CD8-positive, alpha-beta T cell (primary cell): ENCODE measurements at places on chromosomes 3 and 15. TPM values are rescaled to one million over a fixed set of nuclear protein-coding genes. Genes with fewer than 3 reads are reported as not detected.

GMNC gene
- total RNA-seq: not detected

ZNF654 gene
- total RNA-seq: 15.0 TPM

CLDN1 gene
- total RNA-seq: not detected

ATP10A gene
- 18.5 TPM for total RNA-seq

GOLGA8G gene
- not detected for total RNA-seq

MITF gene
- total RNA-seq: not detected

MYL3 gene
- total RNA-seq: not detected

TM2D3 gene
- total RNA-seq: 76.7 TPM

ZNF502 gene
- 5.8 TPM for total RNA-seq

ITIH1 gene
- not detected for total RNA-seq

ANKUB1 gene
- not detected for total RNA-seq

PARP14 gene
- total RNA-seq: 39.8 TPM

ITGA11 gene
- total RNA-seq: not detected

TATDN2 gene
- total RNA-seq: 40.3 TPM

CD200R1 gene
- total RNA-seq: 2.2 TPM

SPINK8 gene
- not detected for total RNA-seq

GOLGA8M gene
- total RNA-seq: 2.2 TPM

TGM5 gene
- not detected for total RNA-seq

DUOX1 gene
- total RNA-seq: not detected

GRCh38 chr3:50807266-50807665 lies 132.5 kb downstream of the DOCK3 start:
- DNase-seq: no peak

- no peak for DNase-seq
Measured at GRCh38 chr3:87318617-87319021, 42.2 kb upstream of the POU1F1 start.

GRCh38 chr3:126545544-126545943 lies 13.2 kb downstream of the C3orf22 start:
- no peak for DNase-seq

- DNase-seq: no peak
Measured at GRCh38 chr3:130816561-130817445, 70.2 kb upstream of the PIK3R4 start.

DNA sequence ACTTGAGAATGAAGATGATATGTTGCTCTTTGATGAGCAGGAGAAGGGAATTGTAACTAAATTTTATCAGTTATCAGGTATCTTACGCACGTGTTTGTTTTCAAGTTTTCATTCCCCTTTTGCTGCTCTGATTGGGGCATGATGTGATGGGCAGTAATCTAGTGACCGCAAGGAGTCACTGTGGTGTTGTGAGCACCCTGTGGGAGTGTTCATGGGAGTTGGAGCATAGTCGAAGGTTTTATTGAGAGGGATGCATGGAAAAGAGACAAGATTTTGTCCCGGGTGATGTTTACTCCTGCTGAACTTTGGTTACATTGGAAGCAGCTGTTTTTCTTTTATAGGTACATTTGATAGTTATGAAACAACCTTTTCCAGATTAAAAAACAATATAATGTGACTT lies 2.1 kb downstream of the FAN1 start:
- no peak for DNase-seq

DNA sequence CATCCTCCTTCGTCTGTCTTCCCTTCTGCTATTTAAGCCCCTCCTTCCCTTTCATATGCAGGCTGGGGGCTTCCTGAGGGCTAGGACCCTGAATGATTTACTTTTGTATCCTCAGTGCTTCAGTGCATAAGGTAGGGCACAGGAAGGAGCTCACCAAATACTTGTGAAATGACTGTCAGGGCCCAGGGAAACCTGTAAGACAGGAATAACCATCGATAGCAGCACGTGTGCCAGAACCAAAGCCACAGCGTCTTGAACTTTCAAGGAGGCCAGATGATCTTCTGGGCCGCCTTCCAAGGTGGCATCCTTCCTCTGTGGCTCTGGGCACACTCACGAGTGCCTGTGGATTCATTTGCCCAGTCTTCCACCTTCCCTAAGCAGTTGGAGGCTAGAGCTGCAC lies 3.9 kb downstream of the TMED3 start:
- no peak for DNase-seq

DNA sequence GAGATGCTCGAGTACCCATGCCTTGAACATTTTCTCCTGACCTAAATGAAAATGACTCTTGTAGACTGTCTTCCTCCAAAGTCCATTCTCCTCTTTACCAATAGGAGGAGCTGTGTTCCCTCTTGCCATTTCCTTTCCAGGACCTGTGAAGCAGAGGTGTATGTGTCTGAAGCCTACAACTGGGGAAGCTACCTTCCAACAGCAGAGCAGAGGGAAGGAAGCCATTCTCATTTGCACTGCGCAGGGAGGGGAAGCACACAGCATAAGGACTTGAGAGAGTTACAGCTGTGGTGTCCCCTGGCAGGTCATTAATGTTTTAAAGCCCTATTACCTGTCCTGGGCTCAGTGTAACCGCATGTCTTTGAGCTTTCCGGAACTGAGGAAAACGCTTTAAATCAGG lies 38.7 kb downstream of the HSPBAP1 start:
- DNase-seq: no peak

GRCh38 chr3:45887285-45887684 lies 942 bp downstream of the CCR9 start:
- DNase-seq: no peak

DNA sequence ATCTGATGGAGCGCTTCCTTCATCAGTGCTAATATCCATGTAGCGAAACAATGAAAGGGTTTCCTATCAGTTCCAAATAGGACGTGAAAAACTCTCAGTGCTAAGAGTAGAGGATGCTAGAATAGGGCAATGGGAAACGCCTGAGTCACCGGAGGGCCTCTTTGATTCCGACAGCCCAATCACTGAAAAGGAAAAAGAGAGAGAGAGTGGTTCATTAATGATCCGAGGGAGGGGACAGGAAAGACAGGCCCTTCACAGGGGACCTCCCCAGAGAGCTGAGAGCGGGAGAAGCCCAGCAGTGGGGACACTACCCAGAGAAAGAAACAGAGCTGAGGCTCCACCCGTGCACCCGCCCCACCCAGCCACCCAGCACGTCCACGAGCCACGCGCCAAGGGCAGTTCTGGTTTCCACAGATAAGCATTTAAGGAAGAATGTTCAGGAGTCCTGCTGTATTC lies 76.9 kb downstream of the RPN1 start:
- DNase-seq: no peak

DNA sequence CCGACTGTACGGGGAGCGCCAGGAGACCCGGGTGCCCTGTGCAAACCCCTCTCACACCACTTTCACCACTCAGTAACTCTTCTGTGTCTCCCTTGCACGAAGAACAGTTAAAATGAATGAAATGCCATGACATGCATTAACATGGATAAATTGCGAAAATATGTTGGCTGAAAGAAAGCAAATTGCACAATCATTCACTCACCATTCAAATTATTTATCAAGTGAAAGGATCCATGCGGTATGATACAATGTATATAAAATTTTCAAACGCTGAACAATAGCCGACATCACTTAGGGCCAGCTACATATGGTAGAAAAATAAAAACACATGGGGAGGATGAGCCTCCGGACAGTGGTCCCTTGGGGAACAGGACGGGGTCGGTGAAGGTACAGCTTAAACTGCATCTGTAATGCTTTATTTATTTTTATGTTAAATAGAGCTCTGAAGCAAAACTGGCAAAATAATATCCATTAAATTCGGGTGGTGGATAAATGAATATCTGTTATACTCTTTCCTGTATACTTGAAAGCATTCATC lies 45.9 kb downstream of the SLC12A8 start:
- no peak for DNase-seq

- no peak for DNase-seq
Measured at GRCh38 chr15:45734260-45734711, 99.5 kb downstream of the SQOR start.

GRCh38 chr3:148716657-148717056 lies 19.0 kb downstream of the AGTR1 start:
- no peak for DNase-seq

DNA sequence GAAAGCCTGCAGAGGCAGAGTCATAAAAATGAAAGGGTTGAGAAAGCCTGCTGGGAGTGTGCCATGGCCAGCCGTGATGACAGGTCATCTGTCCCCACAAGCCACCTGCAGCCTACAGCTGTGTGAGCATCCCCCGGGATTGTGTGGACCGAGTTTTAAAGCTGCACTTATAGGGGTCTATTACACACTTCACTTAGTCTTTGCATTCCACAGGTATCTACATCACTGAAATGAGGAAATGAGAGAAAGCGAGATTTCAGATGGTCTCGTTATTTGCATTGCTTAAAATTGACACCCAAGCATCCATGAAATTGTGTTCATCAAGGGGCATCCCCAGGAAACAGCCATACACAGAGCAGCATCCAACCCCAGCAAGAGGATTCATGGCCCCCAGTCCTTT lies 137.6 kb upstream of the TRIM42 start:
- no peak for DNase-seq

DNA sequence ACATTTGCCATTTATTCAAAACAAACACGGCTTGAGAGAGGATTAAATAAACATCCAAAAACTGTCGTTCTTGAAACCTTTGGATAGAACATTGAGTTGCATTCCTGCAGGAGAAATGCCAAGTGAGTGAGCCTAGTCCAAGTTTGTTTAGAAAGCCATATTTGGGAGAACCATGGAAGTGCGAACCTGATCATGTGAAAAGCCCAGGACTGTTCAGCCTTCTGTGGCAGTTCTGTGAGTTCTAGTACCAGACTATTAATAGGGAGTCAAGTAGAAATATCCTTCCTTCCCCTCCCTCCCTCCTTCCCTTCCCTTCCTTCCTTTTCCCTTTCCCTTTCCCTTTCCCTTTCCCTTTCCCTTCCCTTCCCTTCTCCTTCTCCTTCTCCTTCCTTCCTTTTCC lies 470.4 kb downstream of the LPP start:
- DNase-seq: no peak

GRCh38 chr15:71807691-71808091 lies 2.7 kb upstream of the NR2E3 start:
- no peak for DNase-seq

GRCh38 chr3:10620833-10621082 lies 115.4 kb upstream of the ATP2B2 start:
- no peak for DNase-seq

DNA sequence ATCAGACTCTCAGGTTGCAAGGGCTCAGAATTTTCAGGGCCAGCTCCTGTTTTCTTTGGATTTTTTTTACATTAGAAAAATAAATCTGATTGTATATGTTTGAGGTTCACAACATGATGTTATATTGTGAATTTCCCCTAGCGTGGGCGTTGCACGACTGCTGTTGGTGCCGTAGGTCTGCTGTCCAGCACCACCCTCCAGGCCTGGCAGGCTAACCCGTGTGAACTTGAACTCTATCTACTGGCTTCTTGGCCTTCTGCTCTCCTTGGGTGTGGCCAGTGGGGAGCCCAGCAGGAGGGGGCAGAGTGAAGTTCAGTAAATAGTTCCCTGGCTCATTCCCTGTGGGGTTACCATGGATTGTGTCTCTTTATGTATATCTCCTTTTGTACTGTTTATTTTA lies 80.5 kb upstream of the RORA start:
- DNase-seq: no peak

GRCh38 chr15:65550681-65551098 lies 20.4 kb downstream of the HACD3 start:
- no peak for DNase-seq

GRCh38 chr3:172387728-172388127 lies 60.5 kb downstream of the GHSR start:
- DNase-seq: no peak

DNA sequence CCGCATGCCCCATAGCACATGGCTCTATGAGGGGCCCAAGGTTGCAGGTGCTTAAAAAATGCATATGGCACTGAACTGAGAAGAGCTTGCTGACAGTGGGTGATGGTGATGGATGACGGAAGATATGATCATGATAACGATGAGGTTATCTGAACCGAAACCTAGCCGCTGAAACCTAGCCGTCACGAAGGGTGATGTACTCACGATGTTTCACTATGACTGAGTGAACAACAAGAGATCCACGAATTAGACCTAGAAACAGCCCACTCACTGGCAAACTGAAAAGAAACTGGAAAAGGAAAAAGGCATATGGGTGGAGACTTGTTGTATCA lies 57.6 kb upstream of the BCL6 start:
- DNase-seq: peak; percentile 48

DNA sequence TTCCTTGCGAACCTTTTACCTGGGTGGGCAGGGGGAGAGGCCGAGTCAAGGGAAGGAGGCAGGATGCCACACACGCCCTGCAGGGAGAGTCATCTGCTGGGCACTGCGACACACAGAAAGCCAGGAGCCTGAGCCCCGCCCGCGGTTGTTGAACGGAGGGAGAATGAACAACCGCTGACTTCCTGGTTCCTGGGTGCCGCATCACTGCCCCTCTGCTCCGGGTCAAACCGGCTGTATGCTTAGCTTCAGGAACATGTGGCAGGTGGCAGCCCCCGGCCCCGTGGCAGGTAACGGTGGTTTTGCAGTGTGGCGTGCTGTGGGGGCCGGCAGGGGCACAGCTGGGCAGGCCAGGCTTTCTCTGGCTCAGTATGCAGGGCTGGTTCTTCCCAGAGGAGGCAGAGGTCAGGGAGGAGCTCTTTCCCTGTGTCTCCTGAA lies 33.4 kb downstream of the APBA2 start:
- peak; percentile 32 for DNase-seq

DNA sequence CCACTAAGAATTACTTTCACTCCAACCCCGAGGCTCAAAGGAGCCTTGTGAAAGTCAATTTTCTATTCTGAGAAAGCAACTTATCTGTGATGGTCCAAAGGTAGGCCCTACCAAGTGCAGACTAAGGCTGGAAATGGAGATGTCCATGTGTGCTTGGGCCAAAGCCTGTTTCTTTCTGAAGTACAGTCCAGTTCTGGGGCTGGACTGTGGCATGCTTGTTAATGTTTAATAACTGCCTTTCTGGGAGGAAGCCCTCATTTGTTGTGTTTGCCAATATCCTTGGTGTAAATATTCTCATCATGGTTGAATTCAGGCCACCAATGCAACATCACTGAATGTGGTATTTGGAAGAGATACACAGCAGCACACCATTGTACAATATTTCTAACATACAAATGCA lies 182.3 kb upstream of the BCL6 start:
- DNase-seq: no peak

DNA sequence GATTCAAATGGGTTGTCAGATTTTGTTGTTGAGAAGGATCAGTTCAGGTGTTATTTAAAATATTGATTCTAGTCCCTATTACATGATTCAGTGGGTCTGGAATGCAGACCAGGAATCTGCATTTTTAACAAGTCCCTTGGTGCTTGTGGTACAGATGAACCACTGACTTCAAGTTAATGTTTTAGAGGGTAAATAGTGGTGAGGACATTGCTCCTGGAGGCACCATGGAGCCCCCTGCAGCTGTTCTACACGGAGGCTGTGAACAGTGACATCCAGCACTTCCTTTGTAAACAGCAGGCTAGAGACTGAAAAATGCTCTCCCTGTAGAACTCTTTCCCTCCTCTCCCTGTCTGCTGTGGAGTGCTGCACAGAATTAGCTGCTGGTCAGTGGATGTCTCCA lies 4.8 kb upstream of the FSIP1 start:
- DNase-seq: no peak

- DNase-seq: no peak
Measured at GRCh38 chr15:52180851-52181450, 10.2 kb downstream of the GNB5 start.
